ENCODE measurements at places on chromosomes 3 and 15.

- no peak for DNase-seq
Observed at GRCh38 chr3:183378951-183379350, 49.5 kb downstream of the MCF2L2 start.

DNA sequence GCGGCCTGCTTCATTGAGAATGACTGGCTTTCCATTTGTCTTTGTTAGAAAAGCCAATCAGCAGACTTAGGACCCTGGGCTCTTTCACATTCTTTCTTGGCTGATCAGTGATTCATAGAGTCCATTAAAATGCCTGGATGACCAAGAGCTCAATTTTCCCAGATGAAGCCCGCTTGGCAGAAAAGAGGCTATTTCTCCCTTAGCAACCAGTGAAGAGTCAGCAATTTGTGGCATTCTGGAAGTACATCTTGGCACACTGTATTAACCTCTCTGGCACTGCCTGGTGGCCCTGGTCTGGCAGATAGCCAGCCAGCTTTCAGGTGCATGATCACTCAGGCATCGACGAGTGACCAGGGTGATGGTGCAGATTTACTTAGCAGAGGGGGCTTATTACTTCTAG is 145.7 kb upstream of the PLAAT1 start:
- peak; percentile 36 for DNase-seq

- no peak for DNase-seq
Observed at GRCh38 chr3:25665315-25666280, 891 bp upstream of the TOP2B start.

- peak; percentile 72 for DNase-seq
Observed at GRCh38 chr3:12984023-12984823, 89.0 kb downstream of the IQSEC1 start.

- DNase-seq, result peak; percentile 81
Observed at GRCh38 chr3:112126511-112126911, 6.5 kb downstream of the GCSAM start.

- no peak for DNase-seq
Observed at GRCh38 chr3:32778389-32778788, 39.4 kb upstream of the TRIM71 start.

DNA sequence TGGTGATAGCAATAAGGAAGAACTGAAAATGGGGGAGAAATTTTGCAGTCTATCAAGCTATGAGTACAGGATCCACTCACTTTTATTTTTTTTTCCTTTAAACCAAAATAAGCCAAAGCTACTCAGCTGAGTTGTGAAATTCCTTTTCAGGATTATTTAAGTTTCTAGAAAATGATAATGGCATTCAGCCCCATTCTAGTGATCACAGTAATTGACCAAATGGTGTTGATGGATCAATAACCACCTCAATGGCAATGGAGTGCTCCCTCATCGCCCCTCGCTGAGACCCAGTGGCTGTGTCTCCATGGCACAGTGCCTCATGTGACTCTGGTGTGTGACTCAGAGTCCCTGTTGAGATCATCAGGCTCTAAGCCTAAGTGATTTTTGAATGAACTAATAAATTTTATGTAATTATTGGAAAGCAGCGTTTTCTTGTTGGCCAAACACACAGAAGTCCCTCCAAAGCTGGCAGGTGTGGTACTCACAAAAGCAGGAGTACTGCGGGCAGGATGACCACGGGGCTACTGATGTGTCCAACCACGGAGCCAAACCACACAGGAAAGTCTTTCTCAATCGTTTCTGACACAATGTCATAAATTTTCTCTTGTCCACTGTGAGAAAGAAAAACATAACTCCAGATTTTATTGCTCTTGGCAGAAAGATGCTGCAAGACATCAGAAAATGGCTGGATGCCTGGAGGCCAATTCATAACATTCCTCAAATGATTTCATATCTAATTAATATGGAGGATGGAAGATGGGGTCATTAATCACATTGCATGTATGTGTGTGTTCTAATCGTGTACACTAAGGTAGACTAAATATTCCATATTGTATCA is 14.4 kb upstream of the STARD5 start:
- peak; percentile 39 for DNase-seq

DNA sequence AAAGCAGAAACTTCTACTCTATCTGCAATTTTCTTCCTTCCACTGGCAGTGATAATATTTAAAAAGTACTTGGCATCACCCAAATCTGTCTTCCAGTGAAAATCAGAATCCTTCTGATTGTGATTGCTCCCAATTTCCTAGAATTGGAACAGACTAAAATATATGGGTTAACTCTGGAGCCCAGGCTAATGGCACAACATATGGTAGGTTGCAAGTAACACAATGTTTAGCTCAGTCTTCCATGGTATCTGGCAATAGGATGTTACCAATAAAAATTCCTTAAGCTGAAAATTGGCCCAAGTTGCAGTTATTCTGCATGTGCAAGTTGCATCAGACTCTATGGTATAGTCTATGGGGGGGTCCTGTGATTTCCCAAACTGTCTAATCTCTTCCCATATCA is 273.5 kb upstream of the ADAMTS9 start:
- DNase-seq, result no peak

- no peak for DNase-seq
Observed at GRCh38 chr3:1462856-1463450, 370.1 kb downstream of the CNTN6 start.

DNA sequence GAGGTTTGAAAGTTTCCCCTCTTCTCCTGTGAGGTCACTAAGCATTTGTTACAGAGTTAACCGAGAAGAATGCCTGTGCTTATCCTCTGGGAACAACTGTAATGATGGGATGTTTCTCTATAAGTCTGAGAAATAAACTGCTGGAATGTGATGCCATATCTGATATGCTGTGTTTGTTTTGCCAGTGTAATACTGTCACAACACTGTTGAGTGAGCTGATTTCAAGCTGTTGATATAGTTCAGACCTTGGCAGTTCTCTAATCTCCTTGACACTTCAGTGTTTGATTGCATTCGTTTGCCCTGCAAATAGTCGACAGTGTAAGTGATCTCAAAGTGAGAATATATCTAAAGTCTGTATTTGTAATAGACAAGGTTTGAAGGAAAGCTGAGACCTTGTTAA is 73.3 kb downstream of the PTPRG start:
- peak; percentile 22 for DNase-seq

GRCh38 chr3:42179110-42179725 is 86.8 kb downstream of the CCK start:
- peak; percentile 59 for DNase-seq

GRCh38 chr15:50181969-50182218 is at the start of gene SLC27A2:
SLC27A2 (plus strand) TSS chr15:50182196; CDS start chr15:50182428, 232 bp downstream.
- DNase-seq, result no peak

- DNase-seq, result no peak
Observed at GRCh38 chr3:138972941-138973340, 25.9 kb downstream of the FOXL2NB start.

DNA sequence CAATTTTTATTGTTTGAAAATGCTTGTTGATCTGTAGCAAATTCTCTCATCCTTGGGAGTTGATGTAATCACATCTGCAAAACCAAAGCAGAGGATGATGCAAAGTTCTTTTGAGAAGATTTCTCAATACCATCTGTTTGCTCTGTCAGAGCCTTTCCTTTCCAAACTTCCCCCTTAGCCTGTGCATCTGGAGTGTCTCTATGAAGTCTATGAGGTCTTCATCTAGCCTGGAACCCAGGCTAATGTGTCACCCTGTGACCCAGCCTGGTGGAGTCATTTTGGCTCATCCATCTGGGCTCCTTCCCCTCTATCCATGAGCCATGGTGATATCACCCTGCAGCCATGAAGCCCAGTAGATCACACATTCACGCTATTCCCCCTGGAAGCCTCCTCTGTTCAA is 123.2 kb upstream of the SLC7A14 start:
- DNase-seq, result no peak

GRCh38 chr15:50252556-50252955 is 13.0 kb downstream of the HDC start:
- DNase-seq, result no peak

- no peak for DNase-seq
Observed at GRCh38 chr3:100482176-100482575, 10.2 kb upstream of the TMEM45A start.

GRCh38 chr3:119018690-119019463 is 15.8 kb downstream of the IGSF11 start:
- no peak for DNase-seq

DNA sequence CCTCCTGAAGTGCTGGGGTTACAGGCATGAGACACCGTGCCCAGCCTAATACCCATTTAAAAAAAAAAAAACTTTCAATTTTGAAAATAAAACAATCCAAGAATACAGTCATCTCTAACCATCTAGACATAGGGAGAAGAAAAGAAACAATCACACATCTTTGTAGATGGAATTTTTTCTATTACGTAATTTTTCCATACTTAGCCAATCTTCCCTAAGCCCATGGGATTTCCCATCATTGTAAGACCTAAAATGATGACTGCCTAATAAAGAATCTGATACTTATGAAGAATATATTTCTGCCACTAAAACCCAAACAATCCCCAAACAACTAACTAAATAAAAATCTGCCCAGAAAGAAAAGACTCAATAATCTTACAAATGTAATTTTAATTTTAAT is 88.7 kb downstream of the CBLB start:
- DNase-seq, result no peak

GRCh38 chr3:195580744-195581443 is 2.8 kb downstream of the APOD start:
- DNase-seq, result no peak

DNA sequence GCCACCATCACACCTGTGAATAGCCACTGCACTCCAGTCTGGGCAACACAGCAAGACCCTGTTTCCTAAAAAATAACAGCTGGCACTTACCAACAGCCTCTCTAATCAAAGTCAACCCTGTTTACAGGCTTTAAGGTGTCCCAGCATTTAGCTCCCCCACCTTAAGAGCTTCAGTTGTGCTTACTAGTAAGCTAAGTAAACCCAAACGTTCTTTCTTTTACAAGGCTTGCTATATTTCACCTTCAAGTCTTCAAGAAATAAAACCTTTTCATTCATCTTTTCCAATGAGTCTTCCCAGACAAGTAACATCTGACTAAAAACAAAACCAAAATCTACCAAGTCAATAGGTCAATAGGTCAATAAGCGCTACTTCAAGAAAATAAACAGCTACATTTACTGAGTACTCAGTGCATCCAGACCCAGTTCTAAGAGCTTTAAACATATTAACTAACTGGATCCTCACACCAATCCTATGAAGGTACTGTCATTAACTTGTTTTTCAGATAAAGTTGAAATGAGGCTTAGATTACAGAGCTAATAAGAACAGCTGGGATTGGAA is 62.4 kb downstream of the PBRM1 start:
- DNase-seq, result no peak

DNA sequence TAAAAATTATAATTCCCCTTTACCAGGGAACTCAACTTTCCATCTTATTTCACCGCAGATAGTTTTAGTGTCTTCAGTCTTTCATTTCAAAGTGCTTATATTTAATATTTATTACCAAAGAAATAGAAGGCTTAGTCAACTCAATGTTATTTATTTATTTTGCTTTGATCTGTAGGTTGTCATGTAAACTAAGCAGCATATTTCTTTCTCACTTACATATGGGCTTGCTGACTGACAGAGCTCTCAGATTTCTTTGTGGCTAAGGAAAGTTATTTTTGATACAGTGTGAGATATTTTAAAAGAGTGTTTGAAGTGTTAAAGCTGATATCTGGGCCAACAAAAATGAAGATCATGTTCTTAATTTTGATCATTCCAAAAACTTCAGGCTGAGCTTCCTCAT is 331.4 kb downstream of the ROBO1 start:
- DNase-seq, result no peak

- DNase-seq, result no peak
Observed at GRCh38 chr15:87268675-87269074, 987.9 kb downstream of the NTRK3 start.

DNA sequence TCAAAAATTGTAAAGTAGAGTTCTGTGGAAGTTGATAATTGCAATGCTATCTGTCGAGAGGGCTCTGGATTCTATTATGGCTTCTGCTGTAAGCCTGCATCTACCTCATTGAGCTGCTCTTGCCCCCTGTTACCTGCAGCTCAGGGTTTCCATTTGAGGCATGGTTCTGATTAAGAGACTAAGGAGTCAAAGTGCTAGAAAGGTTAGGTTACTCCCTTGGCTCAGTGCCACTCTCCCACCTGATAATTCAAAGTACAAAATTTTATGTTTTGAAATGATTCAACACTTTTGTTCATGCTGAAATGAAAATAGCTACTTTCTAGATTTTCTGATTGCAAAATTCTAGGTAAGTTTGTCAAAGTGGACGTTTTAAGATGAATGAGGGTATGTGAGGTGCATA is 220.5 kb upstream of the SATB1 start:
- DNase-seq, result no peak

DNA sequence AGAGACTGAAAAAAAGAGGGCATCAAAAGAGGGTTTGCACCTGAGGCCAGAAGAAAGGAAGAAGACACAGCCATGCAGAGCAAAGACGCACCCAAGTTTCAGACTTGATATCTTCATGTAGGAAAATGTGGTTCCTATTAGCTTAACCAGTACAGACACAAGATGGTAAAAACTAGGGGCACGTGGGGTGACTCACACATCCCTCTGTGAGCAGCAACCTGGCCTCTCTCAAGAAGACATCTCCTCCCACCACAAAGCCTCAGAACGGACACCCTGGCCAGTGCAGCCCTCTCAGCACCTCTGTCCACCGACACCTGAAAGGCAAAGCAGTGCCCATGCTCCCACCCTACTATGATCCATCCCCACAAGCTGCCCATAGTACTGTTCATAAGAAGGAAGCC is 33.3 kb downstream of the GLB1 start:
- no peak for DNase-seq

- no peak for DNase-seq
Observed at GRCh38 chr3:149468504-149469212, 5.8 kb upstream of the TM4SF4 start.

DNA sequence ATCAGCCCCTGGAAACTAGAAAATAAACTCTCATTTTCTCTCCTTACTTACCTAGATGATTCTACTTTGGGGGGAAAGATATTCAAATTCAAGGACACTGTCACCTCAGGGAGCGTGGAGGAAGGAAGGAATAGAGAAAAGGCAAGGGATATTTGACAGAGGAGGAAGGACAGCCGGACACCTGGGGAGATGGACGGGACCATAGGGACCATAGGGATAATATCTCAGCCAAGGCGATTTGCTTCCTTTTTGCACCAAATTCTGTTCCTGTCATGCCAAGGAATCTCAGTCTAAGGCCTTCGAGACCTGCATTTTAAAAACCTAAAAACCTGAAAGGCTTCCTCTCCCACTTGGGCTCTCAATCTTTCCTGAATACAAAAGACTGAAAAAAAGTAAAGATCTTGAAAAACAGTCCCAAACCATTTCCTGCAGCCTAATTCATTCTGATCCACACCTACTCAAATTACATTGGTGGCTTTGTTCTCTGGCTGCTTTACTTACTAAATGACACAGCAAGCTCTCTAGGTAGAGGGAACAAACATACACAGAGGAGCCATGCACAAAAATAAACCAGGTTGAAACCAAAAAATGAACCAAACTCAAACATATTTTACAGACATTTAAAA is 73.9 kb upstream of the SLC24A5 start:
- no peak for DNase-seq

DNA sequence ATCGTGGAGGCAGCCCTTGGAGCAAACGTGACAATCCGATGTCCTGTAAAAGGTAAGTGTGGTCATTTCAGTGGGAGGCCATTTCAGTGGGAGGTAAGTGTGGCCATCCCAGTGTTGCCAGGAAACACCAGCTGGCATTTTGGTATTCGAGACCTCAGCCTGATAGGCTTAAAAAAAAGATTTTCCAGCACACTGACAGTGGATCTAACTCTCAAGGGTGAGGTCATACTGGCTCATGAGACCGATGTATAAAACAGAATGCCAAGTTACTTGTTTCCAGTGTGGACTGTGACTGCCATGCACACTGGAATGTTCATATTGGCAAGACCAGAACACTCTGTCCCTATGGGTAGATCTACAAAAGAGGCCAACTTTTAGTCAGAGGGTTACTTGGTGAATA is 244.4 kb upstream of the GOLGA6L4 start:
- no peak for DNase-seq

GRCh38 chr3:134839422-134839821 is 44.4 kb downstream of the EPHB1 start:
- no peak for DNase-seq

All from renal pelvis (tissue), 12 donors.